EH (cell line): ENCODE measurements at places on chromosomes 3 and 15.
A peak's percentile ranks its signal among the peaks of the same experiment; 100 is the strongest.

DNA sequence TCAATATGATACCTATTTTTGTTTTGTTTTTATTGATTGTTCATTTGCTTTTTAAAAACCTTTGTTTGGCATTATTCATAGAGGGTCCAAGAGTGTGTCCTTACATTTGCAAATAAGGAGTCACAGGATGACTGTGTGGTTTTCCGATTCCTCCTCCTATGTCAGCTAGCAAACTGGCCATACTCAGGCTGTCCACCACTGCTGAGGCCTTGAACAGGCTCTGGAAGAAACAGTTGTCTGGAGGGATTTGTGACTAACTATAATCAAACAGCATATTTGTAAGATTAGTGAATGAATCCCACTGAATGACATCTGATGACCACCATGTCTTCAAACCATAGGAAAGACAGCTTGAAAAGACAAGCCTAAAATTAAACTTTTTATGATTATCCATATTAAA is 423.4 kb upstream of the ATP11B start:
- DNase-seq, result no peak

- no peak for DNase-seq
Observed at GRCh38 chr15:32106401-32107381, 76.4 kb downstream of the CHRNA7 start.

GRCh38 chr15:63157891-63158431 is 684 bp upstream of the RPS27L start:
- peak; percentile 86 for DNase-seq

GRCh38 chr3:183812761-183813445 is 12.5 kb downstream of the MAP6D1 start:
- DNase-seq, result no peak

- DNase-seq, result no peak
Observed at GRCh38 chr15:70407955-70408354, 310.2 kb upstream of the TLE3 start.

GRCh38 chr3:84962415-84962814 is 3.6 kb downstream of the CADM2 start:
- DNase-seq, result no peak

DNA sequence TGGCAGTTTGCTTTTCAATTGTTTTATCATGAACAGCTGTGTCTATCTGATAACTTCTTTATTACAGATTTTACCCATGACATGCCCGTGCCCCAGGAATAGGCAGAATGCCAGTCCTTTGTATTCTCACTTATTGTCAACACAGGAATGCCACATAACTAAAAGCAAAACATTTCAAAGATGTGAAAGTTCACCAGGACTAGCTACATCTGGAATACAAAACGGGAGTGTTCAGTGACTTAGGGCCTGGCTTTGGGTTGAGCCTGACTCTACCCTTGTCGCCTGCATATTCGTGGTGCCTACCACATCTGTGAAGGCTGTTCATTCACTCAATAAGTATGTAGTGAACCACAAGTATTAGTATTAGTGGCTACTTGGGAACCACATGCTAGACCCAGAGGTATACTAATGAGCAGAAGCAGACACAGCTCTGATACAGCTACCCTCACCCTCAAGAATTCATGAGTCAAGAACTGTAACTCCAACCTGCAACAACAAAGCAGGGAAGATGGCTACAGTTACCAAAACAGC is 2.9 kb downstream of the TNFSF10 start:
- peak; percentile 74 for DNase-seq

DNA sequence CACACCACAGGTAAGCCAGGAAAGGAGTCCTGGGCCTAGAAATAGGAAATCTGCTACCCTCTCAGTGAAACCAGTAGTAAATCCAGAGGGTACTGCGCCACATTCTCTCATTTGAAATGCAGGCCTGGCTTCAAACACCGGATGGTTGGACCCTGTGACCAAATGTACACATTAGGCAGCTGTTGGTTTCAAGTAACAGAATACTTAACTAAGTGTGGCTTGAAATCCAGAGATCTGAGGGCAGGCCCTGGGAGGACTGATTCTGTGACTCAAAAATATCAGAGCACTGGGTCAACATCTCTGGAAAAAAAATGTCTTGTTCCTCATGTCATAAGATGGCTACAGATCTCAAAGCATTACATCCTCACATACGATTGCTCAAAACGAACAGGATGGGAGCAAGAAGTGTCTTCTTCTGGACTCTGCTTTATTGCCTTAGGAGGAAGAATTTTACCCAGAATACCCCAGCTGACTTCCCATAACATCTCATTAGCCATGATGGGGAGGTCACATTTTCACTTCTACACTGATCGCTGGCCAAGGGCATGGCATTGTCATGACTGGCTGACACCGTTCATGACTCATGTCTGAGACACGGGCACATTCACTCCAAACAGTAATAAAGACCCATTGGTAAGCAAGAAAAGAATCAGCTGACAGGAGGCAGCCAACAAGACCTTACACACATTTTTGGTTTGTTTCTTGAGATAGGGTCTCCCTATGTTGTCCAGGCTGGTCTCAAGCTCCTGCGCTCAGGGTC is 166.0 kb downstream of the ARRDC4 start:
- peak; percentile 83 for DNase-seq

DNA sequence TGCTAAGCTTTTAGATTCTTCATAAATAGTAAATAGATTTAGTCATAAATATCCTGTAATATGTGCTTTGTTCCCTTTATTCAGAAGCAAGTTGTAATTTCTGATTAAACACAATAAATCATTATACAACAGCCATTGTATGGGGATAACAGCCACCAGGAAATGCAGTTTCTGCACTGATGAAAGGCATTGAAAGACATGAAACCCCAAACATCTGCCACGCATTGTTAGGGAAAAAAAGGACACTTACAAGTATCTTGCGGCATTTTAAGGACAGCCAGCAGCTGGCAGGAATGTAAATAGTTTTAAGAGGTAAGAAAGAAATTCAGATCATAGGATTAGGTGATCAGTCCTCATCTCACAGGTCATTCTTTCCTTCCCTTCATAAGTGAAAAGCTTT is 801.1 kb upstream of the LMCD1 start:
- no peak for DNase-seq

GRCh38 chr3:47716656-47717055 is 65.0 kb downstream of the SMARCC1 start:
- no peak for DNase-seq

DNA sequence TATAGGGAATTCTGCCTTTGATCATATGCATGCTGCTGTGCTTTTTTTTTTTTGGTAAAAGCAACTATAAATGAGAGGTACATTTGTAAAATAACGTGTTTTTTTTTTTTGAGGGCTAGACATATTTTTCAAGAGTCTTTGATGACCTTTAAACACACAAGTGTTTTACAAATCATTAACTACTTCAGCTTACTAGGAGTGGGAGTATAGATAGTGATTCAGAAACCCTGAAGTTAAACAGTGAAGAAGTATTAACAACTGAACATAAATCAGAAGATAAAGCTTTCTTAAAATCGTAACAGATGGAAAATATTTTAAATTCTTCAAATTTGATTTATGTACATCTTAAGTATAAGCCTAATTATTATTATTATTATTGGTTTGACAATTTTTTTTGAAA is 2.9 kb upstream of the GMNC start:
- DNase-seq, result no peak

DNA sequence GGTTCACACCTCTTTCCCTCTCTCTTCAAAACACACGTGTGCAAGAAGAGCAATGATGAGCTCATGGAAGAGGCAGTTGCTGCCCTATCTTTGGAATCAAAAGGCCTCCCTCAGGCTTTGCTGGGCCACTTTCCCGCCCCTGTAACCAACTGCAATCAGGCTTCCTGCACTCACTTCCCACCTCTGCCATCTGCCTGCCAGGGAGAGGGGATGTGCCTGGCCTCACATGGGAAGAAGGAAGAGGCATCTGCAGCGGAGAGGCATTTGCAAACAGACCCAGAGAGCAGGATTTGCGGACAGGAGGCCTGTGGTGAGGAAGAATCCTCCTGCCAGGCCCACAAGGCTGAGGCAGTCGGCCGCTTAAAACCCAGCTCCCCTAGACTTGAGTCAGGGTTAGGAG is 175.6 kb upstream of the ATP10A start:
- no peak for DNase-seq

GRCh38 chr15:51765751-51766150 is 14.4 kb downstream of the TMOD2 start:
- no peak for DNase-seq

GRCh38 chr3:24674261-24674660 is 179.6 kb upstream of the THRB start:
- DNase-seq, result no peak

DNA sequence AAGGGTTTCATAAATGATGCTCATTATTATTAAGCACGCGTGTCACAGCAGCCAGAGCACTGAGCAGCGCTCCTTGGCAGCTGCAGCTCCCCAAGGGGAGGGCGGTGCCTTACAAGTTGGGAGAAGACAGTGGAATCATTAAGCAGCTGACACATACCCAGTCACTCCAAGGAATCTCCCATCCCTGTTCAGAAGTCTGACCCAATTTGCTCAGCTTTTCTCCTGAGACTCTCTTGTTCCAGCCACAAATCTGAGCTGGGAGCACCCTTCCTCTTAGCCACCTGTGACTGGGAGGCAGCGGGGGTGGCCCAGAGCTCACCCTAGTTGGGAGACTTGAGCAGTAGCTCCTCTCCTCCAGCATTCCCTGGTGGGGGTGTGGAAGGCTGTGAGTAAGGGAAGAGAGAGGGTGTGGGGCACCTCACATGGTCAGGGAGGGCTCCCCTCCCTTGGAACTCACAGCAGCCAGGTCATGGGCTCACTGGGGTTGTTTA is 64.3 kb downstream of the DUT start:
- DNase-seq, result peak; percentile 98

- DNase-seq, result no peak
Observed at GRCh38 chr3:1275495-1275894, 182.7 kb downstream of the CNTN6 start.

GRCh38 chr15:78800189-78800588 is 11.1 kb downstream of the ADAMTS7 start:
- no peak for DNase-seq
